Colonic mucosa (tissue), 4 donors: ENCODE measurements at places on chromosomes 1 and 21. TPM values are rescaled to one million over a fixed set of nuclear protein-coding genes. Genes with fewer than 3 reads are reported as not detected.

DNA sequence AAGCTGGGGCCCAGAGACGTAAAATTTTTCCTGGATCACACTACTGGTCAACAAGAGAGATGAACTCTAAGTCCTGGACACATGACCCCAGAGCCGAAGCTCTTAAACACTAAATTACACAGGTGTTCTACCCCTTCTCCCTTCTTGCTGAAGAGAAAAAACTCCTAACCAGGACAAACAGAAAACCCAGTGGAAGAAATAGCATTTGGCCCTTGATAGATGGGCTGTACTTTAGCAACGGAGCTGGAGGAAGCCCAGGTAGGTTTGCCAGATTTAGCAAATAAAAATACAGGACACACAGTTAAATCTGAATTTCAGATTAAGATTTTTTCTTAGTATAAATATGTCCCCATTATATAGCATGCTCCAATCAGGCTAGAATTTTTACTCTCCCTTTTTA, 72.7 kb downstream of the DIRAS3 start:
- DNase-seq: no peak

DNA sequence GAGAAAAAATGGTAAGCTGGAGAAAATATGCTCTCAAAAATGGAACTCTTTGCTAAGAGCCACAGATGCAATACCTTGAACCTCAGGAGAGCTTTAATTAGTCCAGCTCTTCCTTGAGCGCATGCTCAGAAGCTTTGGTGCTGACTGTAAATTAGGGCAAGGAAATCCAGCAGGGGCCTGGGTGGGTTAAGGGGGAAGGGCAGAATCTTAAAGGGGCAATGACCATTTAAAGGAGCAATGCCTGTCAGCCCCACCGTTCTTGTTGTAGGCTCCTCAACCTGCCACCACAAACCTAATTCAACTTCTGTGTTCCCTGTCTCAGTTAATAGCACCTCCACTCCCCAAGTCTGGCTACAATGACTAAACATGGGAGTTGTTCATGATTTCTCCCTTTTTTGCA, 6.8 kb upstream of the SLC22A15 start:
- no peak for DNase-seq

Gene GSTM3
- 24.6 TPM for total RNA-seq

Gene SETD4
- total RNA-seq: 22.7 TPM

Gene FCGR1A
- 2.7 TPM for total RNA-seq
